ENCODE measurements at places on chromosomes 2 and 18.

- no peak for DNase-seq
These were observed 14.3 kb downstream of the KCNH7 start for GRCh38 chr2:162824304-162824703.

DNA sequence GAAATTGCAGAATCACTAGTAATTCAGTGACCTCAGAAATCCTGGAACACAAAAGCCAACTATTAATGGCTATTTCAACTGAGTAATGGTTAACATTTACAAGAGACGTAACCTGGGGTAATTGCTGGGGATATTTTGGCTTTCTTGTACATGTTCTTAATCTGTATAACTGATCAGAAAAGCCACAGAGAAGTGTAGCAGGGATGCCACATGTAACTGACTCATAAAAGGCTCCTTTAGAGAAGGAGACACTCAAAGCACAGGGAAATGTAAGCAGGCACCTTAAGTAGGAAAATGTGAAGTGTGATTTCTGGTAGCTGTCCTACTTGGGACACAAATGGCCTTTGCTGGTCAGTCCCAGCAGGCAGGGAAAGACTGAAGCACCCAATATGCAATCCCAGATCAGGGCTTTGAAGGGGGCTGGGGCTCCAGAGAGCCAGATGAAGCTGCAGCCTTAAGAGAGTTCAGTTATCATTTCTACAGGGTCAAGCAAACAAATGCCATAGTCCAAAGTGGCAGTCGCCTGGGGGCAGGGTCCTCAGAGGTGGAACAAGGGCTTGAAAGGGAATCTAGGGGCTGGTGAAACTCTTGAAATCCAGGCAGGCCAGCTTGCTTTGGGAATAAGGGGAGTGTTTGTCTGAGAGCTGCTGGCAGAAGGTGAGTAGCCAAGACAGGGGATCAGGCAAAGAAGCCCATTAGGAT, 7.2 kb upstream of the SPOPL start:
- no peak for DNase-seq

GRCh38 chr2:40287195-40287594, 164.7 kb downstream of the SLC8A1 start:
- DNase-seq: no peak

DNA sequence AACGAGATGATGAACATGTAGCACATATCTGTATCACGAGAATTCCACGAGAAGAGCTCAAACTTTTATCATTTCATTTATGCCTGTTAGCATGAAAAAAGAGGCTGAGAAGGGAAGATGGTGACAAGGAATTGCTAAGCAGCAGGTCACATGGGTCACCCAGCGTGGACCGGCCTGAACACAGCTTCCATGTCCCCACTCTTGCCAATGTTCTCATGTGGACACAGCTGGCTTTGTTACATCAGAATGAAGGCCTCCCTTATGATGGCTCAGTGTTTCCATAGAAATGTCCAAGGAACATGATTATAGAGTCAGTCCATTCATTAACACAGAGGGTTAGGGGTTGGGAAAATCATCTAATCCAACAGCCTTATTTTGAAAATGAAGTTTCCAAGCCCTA, 215.4 kb downstream of the CMPK2 start:
- DNase-seq: no peak

DNA sequence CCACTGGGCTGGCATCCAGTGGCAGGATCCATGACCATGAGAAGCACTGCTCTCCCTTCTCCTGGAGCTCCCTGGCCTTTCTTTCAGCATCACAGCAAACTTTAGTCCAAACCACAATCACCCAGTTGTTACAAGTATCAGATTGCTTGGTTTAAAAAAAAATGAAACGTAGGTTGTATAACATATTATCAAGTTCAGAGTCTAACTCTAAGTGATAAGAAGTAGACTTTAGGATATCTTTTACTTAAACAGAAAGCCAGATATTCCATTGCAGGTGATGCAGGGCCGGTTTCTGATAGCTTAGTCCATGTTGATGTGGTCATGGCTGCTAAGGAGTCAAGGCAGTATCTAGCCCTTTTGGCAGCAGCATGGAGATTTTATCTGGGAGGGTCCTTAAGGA, 24.5 kb downstream of the SLC14A1 start:
- DNase-seq: no peak

- DNase-seq: no peak
These were observed 65.3 kb downstream of the ALK start for GRCh38 chr2:29855924-29856639.

DNA sequence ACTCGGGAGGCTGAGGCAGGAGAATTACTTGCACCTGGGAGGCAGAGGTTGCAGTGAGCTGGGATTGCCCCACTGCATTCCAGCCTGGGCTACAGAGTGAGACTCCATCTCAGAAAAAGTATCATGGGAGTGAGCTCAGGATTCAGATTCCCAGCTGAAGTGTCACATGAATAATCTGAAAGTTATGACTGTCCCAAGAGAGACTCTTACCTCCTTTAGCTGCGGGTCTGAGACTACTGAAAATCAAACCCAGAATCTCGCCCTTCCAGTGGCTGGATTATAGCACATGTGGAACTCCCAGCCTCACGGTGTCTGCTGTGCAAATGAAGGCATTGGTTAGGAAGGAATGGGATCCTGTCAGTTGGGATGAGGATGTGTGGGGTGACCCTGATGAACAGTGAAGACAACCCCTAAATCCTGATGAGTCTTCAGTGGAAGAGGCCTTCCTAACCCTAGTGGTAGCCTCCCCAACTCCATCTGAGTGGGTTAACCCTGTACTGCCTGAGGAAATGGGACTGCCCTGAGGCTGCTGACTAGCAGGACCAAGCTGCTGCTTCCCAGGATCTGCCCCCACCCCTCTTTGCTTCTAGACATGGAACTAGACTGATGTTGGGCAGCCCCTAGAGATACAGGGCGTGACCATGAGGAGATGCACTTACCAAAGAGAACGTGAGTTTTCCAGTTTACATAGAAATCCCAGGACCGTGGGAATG, 16.5 kb downstream of the BOK start:
- DNase-seq: no peak

DNA sequence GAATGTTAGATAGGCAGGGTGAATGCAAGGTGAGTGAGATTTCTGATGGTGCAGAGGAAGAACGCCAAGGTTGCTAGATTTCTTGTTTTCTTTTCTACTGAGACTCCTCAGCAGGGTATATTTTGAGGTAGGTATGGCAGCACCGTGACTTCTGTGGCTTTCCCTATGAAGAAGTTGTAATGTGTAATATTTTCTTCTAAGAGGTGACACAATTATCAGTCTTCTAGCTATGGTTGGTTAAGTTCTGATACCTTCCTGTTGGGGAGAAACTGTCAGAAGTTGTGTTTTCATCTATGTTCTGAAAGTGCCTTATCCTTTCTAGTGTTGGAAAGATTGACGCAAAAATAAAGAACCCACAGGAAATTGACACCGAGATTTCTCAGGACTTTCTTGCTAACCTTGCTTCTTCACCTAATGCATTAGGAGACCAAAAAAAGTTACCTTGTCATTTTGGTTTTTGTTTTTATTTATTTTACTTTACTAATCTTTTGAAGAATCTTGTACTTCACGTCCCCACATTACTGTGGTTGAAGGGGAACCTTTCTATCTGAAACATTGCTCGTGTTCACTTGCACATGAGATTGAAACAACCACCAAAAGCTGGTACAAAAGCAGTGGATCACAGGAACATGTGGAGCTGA, 11.9 kb downstream of the IL18R1 start:
- DNase-seq: no peak

All from activated gamma-delta T cell treated with Interleukin-2 at 50 U/mL for 16 hours (primary cell).